ENCODE measurements at places on chromosomes 5 and 9. TPM values are rescaled to one million over a fixed set of nuclear protein-coding genes. Genes with fewer than 3 reads are reported as not detected.

Gene PRXL2C
- polyA plus RNA-seq, result 9.3 TPM

Gene CKS2
- polyA plus RNA-seq, result 21.2 TPM

Gene SLC9A3
- 2.5 TPM for polyA plus RNA-seq

DNA sequence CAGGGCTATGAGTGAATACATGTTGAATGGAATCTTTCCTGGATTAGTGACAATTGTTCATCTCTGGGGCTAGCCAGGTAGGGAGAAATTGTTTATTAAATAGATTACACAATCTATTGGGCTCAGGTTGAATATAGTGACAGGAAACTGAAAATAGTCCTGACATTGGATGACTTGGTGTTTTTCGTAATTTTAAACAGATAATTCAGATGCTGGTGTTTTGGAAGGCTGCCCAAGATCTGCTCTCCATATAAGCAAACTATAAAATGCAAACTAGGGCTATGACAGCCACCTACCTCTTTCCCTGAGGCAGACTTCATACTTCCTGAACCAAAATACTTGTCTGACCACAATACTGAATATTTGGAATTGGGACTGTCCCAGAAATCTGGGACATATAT, 99.1 kb downstream of the ENC1 start:
- no peaks in the 10 kb centered on the region for H3K27me3 ChIP-seq
- no peaks in the 10 kb centered on the region for H3K4me1 ChIP-seq
- H3K27ac ChIP-seq, result no peak overlapping the region
- no peaks in the 10 kb centered on the region for H3K36me3 ChIP-seq

- DNase-seq, result no peak
- H3K27ac ChIP-seq, result no peak overlapping the region
- H3K36me3 ChIP-seq, result no peaks in the 10 kb centered on the region
- no peaks in the 10 kb centered on the region for H3K27me3 ChIP-seq
- H3K4me3 ChIP-seq, result no peak overlapping the region
These were observed 88.6 kb upstream of the AGXT2 start for GRCh38 chr5:35136386-35136785.

- H3K4me3 ChIP-seq, result no peak overlapping the region
- no peaks in the 10 kb centered on the region for H3K27me3 ChIP-seq
- no peaks in the 10 kb centered on the region for H3K36me3 ChIP-seq
- no peaks in the 10 kb centered on the region for H3K4me1 ChIP-seq
These were observed 25.5 kb upstream of the STXBP1 start for GRCh38 chr9:127586537-127586936.

DNA sequence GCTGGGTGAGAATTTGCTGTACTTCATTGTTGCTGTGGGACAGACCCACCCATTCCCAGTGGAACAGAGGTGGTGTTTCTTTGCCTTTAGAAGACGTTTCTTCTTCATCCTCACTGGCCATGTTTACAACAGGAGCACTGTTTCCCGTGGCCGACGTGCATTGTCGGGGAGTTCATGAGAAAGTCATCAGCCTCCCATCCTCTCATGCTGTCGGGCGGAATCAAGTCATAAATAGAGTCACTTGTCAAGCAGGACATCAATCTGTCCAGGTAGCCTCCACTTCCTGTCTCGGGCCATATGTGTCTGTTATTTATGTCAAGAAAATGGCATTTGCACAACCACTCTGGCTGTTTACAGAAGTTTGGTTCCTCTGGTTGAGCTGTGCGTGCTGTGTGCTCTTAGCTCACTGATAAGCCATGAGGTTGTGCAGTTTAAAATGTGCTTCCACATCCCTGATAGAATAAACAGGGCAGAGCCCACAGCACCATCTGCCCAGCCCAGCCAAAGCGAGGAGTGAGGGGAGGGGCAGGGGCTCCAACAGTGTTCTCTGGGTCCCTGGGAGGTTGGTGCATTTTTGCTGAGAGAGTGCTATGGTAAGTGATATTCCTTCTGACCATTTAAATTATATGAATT, 401.9 kb upstream of the IRX2 start:
- no peaks in the 10 kb centered on the region for H3K4me1 ChIP-seq
- no peaks in the 10 kb centered on the region for H3K27me3 ChIP-seq
- H3K27ac ChIP-seq, result no peak overlapping the region
- H3K4me3 ChIP-seq, result no peak overlapping the region
- no peaks in the 10 kb centered on the region for H3K36me3 ChIP-seq

GRCh38 chr9:127177665-127178265, 55.3 kb upstream of the ANGPTL2 start:
- no peaks in the 10 kb centered on the region for H3K27me3 ChIP-seq
- DNase-seq, result no peak
- H3K4me3 ChIP-seq, result no peak overlapping the region
- H3K36me3 ChIP-seq, result no peaks in the 10 kb centered on the region
- no peak overlapping the region for H3K27ac ChIP-seq
- no peaks in the 10 kb centered on the region for H3K4me1 ChIP-seq

- no peaks in the 10 kb centered on the region for H3K4me1 ChIP-seq
- no peaks in the 10 kb centered on the region for H3K27me3 ChIP-seq
- no peak overlapping the region for H3K4me3 ChIP-seq
- no peak for DNase-seq
These were observed 155.7 kb upstream of the ADAMTS16 start for GRCh38 chr5:4984461-4984860.

GRCh38 chr5:119412279-119413227, 39.7 kb upstream of the HSD17B4 start:
- no peak overlapping the region for H3K4me3 ChIP-seq
- no peaks in the 10 kb centered on the region for H3K27me3 ChIP-seq
- H3K36me3 ChIP-seq, result no peaks in the 10 kb centered on the region
- peaks cover 11% of the 10 kb centered on the region for H3K4me1 ChIP-seq

GRCh38 chr9:100111235-100111634, 12.2 kb downstream of the INVS start:
- H3K4me3 ChIP-seq, result no peak overlapping the region
- peaks cover 13% of the 10 kb centered on the region for H3K36me3 ChIP-seq
- H3K27ac ChIP-seq, result no peak overlapping the region
- no peak for DNase-seq
- H3K4me1 ChIP-seq, result no peaks in the 10 kb centered on the region
- no peaks in the 10 kb centered on the region for H3K27me3 ChIP-seq

Gene SLC4A9
- polyA plus RNA-seq, result not detected

DNA sequence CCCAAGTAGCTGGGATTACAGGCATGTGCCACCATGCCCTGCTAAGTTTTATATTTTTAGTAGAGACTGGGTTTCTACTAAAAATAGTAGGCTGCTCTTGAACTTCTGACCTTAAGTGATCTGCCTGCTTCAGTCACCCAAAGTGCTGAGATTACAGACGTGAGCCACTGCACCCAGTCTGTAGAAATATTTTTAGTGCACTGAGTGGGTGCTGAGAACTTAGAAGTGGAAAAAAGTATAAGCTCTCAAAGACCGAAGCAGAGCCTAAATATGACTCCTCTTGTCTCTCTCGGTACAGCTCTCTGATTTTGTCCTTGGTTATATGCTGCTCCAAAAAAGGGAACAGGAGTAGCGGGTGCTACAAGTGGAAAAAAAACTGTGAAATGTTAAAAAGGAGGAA, 353.8 kb upstream of the IZUMO3 start:
- H3K27ac ChIP-seq, result no peak overlapping the region
- no peaks in the 10 kb centered on the region for H3K36me3 ChIP-seq
- H3K4me1 ChIP-seq, result no peaks in the 10 kb centered on the region
- no peaks in the 10 kb centered on the region for H3K27me3 ChIP-seq
- no peak overlapping the region for H3K4me3 ChIP-seq
- DNase-seq, result no peak

DNA sequence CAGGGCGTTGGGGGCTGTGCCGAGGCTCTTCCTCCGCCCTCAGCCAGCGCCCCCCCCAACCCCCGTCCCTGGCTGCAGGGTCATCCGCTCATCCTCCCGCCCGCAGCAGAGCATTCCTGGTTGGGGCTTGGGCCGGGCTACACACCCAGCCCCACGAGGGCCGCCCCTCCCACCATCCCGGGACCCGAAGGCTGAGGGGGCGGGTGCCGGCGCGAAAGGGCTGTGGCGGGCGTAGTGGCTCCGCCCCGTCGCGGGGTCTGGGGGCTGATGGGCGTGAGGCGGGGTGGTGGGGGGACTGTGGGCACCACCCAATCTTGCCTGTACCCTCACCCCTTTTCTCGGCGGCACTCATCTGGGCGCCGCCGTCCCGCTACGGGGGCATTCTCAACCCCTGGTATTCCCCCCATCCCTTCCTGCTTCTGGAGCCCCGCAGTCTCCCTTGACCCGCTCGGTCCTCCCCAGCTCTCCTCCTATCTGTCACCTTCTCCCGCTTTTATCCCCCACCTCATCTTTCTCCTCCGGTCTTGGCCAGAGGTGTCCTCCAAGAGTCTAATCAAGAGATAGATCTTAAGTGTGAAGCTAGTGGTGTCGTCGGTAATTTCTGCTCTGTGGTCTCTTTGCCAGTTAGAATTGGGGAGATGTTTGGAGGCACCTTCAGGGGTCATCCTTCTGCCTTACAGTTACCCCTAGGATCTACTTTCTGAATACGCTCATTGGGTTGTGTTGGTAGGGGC, 1.6 kb downstream of the FER start:
- peak overlapping the region; percentile 88 for H3K27ac ChIP-seq
- peaks cover 10% of the 10 kb centered on the region for H3K4me1 ChIP-seq
- H3K4me3 ChIP-seq, result peak overlapping the region; percentile 84
- no peak for DNase-seq

Gene PRR16
- not detected for polyA plus RNA-seq

Gene TEX10
- 11.6 TPM for polyA plus RNA-seq

DNA sequence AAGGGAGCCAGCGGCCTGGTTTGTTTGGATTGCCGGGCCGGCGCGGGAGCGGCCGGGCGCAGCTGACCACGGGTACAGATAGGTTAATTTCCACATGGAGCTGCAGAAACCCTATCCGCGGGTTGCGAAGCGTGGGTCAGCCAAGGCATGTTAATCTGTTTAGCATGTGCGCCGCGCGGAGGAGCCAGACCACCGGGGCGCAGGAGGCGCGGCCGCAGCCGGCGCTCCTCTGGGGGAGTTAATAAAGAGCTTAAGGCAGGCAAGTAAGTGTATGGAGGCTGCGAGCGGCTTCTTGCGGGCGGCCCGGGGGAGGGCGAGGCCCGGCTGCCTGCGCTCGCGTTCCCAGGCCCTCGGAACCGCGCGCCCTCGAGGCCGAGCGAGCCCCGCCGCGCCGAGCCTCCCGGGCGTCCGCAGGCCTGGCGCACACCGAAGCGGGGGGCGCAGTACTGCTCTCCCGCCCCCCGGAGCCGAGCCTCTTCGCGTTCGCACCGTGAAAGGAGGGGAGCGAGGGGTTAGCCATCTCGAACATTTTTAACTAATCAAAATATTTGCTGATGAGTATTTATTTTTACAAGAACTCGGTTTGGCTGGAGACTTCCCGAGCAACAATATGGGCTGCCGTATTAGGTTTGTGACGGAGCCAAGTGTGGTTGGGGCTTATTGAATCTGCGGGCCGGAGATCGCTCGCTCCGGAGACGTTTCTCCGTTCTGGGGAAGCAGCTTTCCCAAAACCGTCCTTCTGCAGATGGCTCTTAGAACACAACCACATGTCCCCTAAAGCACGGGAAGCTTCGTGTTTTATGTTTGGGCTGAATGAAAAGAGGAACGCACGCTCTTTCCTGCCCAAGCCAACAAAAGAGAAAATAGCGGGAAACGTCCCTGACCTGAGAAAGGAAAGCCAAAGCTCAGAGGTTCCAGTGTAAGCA, 28.8 kb downstream of the FOXD1 start:
- H3K27ac ChIP-seq, result no peak overlapping the region
- H3K4me3 ChIP-seq, result no peak overlapping the region
- peaks cover 51% of the 10 kb centered on the region for H3K27me3 ChIP-seq

Gene PCDHGB5
- 0.14 TPM for polyA plus RNA-seq

Gene JAKMIP2
- polyA plus RNA-seq, result 6.3 TPM

- no peak overlapping the region for H3K4me3 ChIP-seq
- H3K36me3 ChIP-seq, result peaks cover 4% of the 10 kb centered on the region
These were observed 34.9 kb downstream of the ZFYVE16 start for GRCh38 chr5:80442742-80443141.

GRCh38 chr9:124038239-124038638, 26.7 kb downstream of the LHX2 start:
- DNase-seq, result no peak
- no peak overlapping the region for H3K27ac ChIP-seq
- H3K27me3 ChIP-seq, result peaks cover 17% of the 10 kb centered on the region
- no peak overlapping the region for H3K4me3 ChIP-seq

- H3K4me3 ChIP-seq, result no peak overlapping the region
- H3K27me3 ChIP-seq, result no peaks in the 10 kb centered on the region
- no peak for DNase-seq
- H3K27ac ChIP-seq, result no peak overlapping the region
- H3K36me3 ChIP-seq, result no peaks in the 10 kb centered on the region
These were observed 84.8 kb downstream of the TLE1 start for GRCh38 chr9:81604306-81605169.

- no peak overlapping the region for H3K27ac ChIP-seq
- no peaks in the 10 kb centered on the region for H3K36me3 ChIP-seq
- peaks cover 6% of the 10 kb centered on the region for H3K4me1 ChIP-seq
- no peaks in the 10 kb centered on the region for H3K27me3 ChIP-seq
- DNase-seq, result no peak
These were observed 241.5 kb downstream of the TLE4 start for GRCh38 chr9:79813258-79813638.

Gene ZNF169
- polyA plus RNA-seq, result 3.8 TPM

Gene SYK
- polyA plus RNA-seq, result 0.56 TPM

Gene SLC31A1
- polyA plus RNA-seq, result 3.4 TPM

DNA sequence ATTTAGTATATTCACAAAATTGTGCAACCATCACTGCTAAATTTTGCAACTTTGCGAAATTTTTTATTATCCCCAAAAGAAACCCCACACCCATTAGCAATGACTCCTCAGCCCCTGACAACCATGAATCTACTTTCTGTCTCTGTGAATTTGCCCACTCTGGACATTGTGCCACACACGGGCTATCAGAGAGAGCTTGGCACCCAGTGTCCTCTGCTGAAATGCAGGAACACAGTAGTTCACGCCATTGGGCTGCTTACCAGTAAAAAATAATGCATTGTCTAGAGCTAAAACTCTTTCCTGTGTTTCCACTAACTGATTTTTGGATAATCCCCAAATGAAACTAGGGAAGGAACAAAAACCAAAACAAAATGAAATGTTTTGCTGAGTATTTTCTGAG, 60.0 kb downstream of the HRH2 start:
- H3K4me3 ChIP-seq, result no peak overlapping the region
- no peak for DNase-seq
- no peaks in the 10 kb centered on the region for H3K36me3 ChIP-seq
- no peaks in the 10 kb centered on the region for H3K4me1 ChIP-seq
- H3K27me3 ChIP-seq, result no peaks in the 10 kb centered on the region

Gene ADAMTS16
- not detected for polyA plus RNA-seq

Gene JAK2
- polyA plus RNA-seq, result 9.6 TPM

GRCh38 chr9:127905788-127906191, 6.4 kb upstream of the ST6GALNAC6 start:
- H3K27ac ChIP-seq, result peak overlapping the region; percentile 85
- H3K27me3 ChIP-seq, result no peaks in the 10 kb centered on the region
- H3K4me3 ChIP-seq, result peak overlapping the region; percentile 65

DNA sequence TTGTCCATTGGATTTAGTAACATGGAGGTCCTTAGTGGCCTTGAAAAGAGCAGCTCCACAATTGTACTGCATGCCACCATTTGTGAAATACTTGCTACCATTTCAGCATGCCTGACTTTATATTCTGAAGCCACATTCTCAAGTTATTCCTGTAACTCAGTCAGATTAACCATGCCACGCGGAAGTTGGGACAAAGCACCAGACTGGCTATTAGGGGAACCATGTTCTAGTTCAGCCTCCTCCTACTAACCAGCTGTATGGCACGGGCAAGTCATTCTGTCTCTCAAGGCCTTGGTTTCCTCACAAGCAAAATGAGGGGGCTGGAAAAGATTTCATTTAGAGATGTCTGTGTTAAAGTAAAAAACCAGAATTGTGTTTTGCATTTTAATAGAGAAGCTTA, 418.0 kb downstream of the PLK2 start:
- no peak overlapping the region for H3K27ac ChIP-seq
- H3K4me3 ChIP-seq, result no peak overlapping the region
- no peaks in the 10 kb centered on the region for H3K4me1 ChIP-seq
- no peaks in the 10 kb centered on the region for H3K36me3 ChIP-seq
- DNase-seq, result no peak
- H3K27me3 ChIP-seq, result no peaks in the 10 kb centered on the region

Gene PLCXD3
- polyA plus RNA-seq, result not detected

Measured in CD8-positive, alpha-beta memory T cell (primary cell).